ENCODE measurements at places on chromosomes 3 and 15.
A peak's percentile ranks its signal among the peaks of the same experiment; 100 is the strongest.

- no peak for DNase-seq
Measured at GRCh38 chr3:117010318-117010717, 300.7 kb downstream of the TUSC7 start.

DNA sequence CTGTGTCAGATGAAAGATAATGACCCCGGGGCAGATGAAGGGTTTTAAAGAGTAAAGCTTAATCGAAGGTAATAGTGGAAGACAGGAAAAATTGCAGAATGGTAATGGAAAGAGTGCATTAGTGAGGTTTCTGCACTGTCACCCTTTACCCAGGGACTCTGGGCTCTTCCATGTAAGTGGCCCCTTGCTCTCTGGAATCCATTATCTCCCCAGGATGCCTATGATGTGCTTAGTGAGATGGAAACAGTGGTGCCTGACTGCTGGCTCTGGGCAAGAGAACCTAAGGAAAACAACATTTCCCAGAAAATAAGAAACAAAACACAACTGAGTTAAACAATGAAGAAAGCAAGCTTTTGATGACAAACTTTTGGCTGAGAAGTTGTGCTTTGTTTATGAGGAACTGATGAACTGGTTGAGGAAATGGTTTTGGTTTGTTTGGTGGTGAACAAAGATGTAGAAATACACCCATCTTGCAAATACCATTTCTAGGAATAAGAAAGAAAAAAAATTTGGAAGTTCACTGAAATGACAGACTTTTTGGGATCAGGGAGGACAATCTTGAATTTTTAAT, 119.9 kb upstream of the RASGRP1 start:
- DNase-seq = no peak

DNA sequence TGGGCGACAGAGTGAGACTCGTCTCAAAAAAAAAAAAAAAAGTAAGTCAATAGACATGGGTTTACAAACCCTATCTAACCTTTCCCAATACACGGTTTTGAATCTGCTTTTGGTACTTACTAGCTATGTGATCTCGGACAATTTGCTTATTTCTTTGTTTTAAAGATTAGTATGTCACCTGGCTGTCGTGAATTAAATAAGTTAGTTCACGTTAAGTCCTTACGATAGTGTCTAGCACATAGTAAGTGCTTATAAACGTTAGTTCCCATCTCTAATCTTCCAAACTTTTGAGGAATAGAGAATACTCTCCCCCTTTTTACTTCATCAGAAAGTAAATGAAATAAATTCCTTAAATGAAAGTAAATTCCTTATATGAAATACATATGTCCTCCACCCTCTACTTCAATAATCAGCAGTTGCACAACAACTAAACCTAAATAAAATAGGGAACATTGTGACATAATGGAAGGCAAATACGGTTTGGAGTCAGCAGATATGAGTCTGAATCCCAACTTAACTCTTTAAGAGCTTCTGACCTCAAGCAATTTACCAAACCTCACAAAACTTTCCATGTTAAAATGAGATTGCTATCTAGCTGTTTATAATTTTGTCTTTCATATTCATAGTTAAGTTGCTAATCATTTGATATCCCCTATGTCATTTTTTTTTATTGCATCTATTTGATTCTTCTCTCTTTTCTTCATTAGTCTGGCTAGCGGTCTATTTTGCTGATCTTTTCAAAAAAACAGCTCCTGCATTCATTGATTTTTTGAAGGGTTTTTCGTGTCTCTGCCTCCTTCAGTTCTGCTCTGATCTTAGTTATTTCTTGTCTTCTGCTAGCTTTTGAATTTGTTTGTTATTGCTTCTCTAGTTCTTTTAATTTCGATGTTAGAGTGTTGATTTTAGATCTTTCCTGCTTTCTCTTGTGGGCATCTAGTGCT, 134.6 kb downstream of the PEAK1 start:
- DNase-seq = no peak

- DNase-seq = no peak
Measured at GRCh38 chr15:101372149-101372577, 77.1 kb upstream of the SNRPA1 start.

DNA sequence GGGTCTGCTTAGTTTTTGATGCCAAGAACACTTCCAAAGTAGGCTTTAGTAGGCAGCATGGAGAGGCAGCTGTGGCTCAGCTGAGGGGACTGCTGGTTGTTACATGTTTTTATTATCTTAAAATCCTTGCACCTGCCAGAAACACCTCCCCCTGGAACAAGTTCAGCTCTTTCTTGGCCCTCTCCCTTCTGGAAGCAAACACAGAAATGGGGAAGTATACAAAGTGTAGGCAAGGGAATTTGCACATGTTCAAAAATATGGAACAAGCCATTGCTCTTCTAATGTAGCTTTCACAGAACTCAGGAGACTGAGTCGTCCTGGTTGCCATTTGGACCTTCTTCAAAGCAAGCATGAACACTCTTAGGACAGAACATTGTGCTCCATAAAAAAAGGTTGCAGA, 169.1 kb upstream of the SEMA6D start:
- DNase-seq = no peak

- no peak for DNase-seq
Measured at GRCh38 chr3:106124818-106125217, 256.0 kb upstream of the CBLB start.

DNA sequence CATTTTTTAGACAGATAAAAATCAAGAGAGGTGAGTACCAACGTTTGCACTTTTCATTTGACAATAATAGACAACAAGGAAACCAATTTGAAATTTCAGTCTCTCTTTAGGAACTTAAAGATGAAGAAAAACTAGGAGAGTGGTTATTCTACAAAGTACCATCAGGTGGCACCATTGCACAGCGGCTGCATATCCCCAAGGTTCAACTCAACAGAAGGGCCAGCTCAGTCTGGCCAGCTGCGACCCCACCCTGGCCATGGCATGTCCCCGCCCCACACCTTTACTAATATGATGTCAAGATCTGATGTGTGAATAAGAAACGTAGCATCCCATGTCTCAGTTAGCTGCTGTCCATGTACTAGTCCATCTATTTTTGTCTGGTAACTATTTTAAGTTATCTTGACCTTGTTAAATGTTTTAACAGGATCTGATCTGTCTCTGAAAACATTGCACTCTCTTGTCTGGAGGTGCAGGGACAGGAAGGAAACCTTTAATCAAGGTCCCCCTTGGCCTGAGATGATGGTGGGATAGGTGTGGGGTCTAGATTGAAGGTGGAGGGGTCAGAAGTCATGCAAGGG, 35.5 kb upstream of the CGNL1 start:
- DNase-seq = peak; percentile 16

DNA sequence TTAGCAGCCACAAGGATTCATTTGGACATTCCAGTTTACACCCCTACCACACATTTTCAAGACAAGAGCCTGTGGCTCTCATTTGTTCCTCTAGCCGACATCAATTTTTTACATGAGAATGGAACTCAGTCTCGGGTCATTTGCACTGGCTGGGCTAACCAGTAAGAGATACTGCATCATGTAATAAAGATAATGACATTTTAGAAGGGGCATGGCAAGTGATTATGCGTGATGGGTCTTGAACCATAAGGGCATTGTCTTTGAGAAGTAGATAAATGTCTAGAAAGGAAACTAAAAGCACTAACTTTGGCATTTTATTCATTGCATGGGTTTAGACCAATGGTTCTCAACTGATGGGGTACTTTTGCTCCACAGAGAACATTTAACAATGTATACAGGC, 146.0 kb upstream of the GRM7 start:
- DNase-seq = no peak

DNA sequence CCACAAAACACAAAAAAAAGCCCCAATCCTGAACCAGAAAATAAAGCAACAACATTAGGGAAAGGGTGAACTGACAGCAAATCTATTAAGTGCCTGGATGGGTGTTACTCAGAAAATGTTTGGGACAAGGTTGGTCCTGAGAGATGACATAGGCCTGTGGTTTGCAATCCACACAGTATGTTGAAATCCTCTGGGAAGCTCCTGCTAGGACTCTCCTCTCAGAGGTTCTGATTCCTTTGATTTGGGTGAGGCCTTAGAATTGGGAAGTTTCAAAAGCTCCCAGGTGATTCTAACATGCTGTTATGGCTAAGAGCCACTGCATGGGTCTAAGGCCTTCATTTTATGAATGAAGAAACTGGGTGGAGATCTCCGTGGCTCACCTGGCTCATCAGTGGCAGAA, 18.4 kb downstream of the CLDN1 start:
- no peak for DNase-seq

DNA sequence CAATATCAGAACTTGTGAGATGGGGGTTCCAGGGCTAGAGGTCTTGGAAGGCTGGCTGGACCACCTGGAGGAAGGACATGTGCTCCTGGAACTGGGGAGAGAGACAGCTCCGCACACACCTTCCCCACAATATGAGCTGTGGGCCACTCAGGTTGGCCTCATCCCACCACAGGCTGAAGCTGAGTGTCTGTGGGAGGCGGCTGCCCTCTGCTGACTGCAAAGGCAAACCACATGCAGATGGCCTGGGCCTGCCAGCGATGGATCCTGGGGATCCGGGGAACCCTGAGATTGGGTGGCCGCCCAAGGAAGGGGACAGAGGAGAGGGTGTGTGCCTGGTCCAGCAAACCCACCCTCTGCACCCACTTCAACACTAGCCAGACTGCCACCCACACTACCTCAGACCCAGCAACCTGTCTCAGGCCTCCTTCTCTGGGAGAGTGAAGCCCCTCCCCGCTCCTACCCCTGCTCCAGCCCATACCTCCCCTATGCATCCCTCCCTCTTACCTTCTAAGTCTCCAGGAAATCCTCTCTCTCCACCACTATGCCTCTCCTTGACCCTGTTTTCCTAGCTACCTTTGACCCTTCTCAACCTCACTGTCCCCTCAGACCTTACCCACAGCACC, 44.8 kb downstream of the CYP11A1 start:
- DNase-seq = peak; percentile 65

- peak; percentile 82 for DNase-seq
Measured at GRCh38 chr3:25582242-25582641, 82.5 kb downstream of the TOP2B start.

GRCh38 chr3:100972867-100973266, 20.4 kb downstream of the ABI3BP start:
- no peak for DNase-seq

DNA sequence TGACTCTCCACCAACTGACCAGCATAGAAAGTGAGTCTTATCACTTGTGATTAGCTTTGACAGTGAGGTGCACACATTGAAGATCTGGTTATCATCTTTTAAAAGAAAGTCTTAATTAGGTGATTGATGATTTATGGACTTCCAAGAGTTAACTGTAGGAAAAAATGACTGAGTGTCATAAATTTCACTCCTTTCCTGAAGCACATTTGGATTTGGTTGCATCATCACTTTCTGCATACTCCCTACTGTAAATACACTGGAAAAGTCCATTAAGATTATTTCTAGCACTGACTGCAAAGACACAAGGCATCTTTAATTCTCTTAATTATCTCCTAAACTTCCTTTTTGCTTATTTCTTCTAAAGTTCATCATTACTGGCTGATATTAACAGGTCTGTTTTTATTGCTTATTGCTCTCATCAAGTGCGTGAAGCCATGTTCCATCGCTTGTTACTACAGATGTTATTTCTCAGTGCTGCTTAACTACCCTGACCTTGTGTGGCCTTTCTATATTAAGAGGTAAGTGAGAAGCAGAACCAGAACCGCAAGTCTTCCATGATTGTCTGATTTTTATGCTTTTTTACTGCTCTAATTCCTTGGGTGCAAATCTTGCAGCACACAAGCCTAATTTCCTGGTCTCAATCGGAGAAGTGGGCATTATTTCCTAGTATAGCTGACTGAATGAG, 153.2 kb downstream of the MEIS2 start:
- no peak for DNase-seq

DNA sequence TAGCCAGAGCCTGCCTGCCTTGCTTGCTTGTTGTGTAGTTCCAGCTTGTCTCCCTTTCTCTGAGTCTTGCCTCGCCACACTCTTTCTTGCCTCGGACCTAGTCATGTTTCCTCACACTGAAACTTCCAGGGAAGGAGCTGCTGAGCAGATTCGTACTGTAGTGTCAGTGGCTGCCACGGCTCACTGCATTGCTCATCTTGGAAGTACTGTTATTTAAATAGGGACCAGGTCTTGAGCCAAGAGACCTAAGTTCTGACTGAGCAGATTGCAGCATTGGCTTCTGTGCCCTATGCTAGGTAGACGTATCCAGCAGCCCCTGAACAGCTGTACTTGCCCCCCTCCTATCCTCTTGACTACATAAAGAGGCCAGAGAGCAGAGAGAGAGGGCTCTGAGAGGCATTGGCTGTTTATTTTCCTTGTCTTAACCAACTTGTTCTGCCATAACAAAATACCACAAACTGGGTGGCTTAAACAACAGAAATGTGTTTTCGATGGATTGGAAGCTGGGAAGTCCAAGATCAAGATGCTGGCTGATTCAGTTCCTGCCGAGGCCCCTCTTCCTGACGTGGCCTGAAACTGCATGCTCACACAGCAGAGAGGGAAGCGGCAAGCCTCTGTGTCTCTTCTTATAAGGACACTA, 5.8 kb upstream of the RARRES1 start:
- no peak for DNase-seq

DNA sequence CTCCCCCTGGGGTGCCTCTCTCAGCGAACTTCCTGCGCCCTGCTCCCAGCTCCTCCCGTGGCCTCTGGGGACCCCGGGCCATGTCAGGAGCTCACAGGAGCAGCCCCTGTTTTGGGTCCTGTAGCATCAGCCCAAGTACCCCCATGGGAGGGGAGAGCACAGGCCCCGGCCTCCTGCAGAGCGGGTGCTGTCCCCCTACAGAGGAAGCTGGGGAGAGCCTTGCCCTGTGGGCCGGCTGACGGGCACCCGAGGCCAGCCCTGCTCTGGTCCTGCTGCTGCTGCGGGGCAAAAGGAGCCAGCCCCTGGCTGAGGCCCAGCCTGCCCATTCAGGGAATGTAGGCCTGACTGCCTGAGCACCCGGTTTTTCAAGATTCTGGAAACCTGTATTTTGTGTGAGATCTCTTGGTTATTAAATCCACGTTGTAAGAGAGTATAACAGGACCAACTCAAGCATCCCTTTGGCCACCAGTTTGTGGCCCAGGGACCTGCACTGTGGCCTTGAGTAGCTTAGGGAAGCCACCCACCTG, 12.4 kb downstream of the PLXNA1 start:
- DNase-seq = no peak

- DNase-seq = no peak
Measured at GRCh38 chr3:187629711-187630110, 40.5 kb downstream of the SST start.

- DNase-seq = peak; percentile 99
Measured at GRCh38 chr3:196650740-196651311, 11.3 kb downstream of the NRROS start.

DNA sequence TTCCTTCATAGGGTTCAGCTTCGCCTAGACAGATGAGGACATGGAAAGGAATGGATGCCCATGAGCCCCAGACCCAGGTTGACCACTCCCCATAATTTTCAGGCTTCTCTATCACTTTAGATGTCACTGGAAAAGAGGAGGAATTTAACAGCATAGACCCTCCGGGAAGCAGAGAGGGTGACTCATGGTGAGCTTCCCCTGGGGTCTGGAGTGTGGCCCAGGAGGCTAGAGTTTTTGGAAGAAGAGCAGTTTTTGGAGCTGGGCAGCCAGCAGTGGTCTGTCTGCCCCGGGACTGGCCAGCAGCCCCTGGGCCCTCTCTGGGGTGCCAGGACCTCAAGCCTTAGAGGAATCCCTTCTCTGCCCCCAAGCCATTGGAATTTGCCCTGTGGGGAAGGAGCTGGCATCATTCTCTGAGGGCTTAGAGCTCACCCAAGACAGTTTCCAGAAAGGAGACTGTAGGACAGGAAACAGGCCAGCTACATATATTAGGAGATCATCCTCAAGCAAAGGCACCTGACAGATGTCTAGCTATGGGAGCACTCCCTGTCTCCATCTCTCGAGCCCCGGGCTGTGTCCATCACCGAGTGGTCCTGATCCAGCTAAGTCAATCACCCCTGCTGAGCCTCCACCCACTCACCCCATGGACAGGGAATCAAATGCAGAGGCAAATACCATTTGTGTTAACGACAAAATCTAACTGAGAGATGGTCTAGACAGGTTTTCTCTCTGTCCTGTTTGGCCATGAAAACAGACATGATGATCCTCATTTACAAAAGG, 67.3 kb downstream of the MEGF11 start:
- DNase-seq = no peak

All from H54 (cell line).